ENCODE measurements at places on chromosomes 1 and 21.

DNA sequence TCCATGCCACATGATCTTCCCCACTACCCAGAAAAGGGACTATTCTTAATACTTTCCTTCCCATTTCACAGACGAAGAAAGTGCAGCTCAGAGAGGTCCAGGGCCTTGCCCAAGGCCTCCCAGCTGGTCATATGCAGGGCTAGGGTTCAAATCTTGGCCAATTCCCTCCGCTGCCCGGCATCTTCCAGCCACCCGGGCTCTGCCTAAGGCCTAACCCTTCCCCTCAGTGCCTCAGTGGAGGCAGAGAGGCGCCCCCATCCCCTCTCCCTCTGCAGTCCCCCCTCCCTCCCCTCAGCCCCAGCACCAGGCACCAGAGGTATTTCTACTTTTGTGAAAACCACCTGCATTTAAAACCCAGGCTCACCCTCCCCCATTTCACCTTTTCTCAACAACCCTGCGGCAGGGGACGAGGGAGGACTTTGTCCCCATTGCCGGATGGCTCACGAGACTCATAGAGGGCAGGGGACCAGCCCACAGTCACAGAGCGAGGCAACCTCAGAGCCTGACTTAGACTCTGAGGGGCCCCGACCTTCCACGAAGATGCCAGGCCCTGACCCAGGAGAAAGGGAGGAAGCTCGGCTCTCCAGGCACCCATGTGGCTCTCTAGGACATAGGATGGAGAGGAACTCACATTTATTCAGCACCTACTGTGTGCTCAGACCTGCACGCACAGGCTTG lies 12.3 kb downstream of the LAPTM5 start:
- DNase-seq = no peak

- DNase-seq = no peak
These were observed 32.8 kb upstream of the ABCD3 start for GRCh38 chr1:94385308-94385929.

- DNase-seq = no peak
These were observed 62.1 kb downstream of the PRKCZ start for GRCh38 chr1:2112280-2112701.

- no peak for DNase-seq
These were observed 48.1 kb upstream of the MPC2 start for GRCh38 chr1:167984886-167985489.

- no peak for DNase-seq
These were observed 9.1 kb downstream of the LAMC2 start for GRCh38 chr1:183195142-183195574.

- DNase-seq = no peak
These were observed 3.0 kb downstream of the PEAR1 start for GRCh38 chr1:156896490-156897033.

DNA sequence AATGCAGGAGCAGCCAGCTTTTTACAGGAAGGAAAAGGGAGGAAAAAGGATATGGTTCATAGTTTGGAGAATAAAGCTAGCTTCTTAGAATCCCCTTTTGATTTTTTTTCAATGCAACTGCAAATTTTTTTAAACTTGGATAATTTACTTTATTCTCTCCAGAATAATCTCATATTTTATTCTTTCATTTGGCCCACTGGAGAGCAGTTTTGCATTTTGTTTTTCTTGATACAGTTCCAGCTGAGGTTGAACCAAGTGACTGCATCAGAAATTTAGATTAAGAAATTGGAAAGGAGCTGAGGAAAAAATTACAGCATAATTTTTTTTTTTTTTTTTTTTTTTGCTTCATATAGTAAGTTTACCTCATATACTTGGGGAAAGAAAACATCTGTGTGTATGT lies 22.8 kb downstream of the GABPA start:
- no peak for DNase-seq

GRCh38 chr1:228081578-228082213 lies 812 bp upstream of the ARF1 start:
- DNase-seq = no peak

DNA sequence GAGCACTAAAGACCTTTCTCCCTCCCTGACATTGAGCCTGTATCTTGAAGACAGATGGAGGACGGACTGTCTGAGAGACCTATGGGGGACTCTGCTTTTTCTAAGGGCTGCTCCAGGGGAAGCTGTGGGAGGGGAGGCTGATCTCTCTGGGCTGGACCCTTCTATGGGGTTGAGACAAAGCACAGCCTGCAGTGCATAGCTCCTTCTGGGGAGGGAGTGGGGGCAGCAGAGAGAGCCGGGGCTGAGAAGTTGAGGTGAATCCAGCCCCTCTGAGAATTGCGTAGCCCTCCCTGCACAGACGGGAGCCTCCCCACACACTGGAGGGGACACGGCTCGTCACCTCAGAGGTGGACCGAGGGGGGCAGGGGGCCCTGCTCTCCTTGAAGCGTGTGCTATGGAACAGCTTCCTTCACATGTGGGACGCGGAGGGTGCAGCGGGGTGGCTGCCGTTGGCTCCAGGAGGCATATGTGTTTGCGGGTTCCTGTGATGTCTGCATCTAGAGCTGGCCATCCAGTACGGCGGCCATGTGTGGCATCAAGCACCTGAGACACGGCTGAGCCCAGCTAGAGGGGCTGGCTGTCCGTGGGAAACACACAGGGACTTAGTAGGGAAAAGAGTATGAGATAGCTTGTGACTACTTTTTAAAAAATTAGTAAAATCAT lies 299.1 kb downstream of the CAMTA1 start:
- no peak for DNase-seq

DNA sequence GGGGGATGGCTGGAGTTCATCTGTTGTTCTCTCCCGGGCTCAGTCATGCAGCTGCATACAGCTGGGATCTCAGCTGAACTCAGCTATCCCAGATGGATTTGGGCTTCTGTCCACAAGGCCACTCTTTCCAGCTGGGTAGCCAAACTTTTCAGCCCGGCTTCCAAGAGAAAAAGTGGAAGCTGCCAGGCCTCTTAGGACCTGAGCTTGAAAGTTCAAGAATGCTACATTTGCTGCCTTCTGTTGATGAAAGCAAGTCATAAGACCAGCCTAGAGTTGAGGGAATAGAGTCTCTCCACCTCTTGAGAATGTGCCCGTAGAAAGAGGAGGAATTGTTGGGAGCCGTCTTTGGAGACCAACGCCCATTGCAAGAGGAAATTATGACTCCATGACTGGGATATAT lies 95.3 kb downstream of the C1orf21 start:
- DNase-seq = no peak

Measured in activated naive CD8-positive, alpha-beta T cell treated with anti-CD3 and anti-CD28 coated beads, Interleukin-2, amount 50 U/mL, for 16 hours (primary cell).